T-helper 2 cell treated with Interferon-gamma antibody and Interleukin-4, amounts not matched to agents 100 ng/mL and 5 ng/mL, for 36 hours (primary cell): ENCODE measurements at places on chromosomes 5 and 9. TPM values are rescaled to one million over a fixed set of nuclear protein-coding genes. Genes with fewer than 3 reads are reported as not detected.

URM1 gene
- total RNA-seq = 76.9 and 77.9 TPM in 2 replicates

PCDHB13 gene
- total RNA-seq = not detected in 2 replicates

HTR4 gene
- total RNA-seq = not detected in 2 replicates

SMIM32 gene
- total RNA-seq = not detected in 2 replicates

UNC5A gene
- total RNA-seq = not detected in 2 replicates

PTPRD gene
- not detected in 2 replicates for total RNA-seq

ROR2 gene
- 0.09 and 0.18 TPM in 2 replicates for total RNA-seq

NFIB gene
- not detected in 2 replicates for total RNA-seq

IL13 gene
- 32.6 and 39.1 TPM in 2 replicates for total RNA-seq

TSLP gene
- not detected in 2 replicates for total RNA-seq

LRRC19 gene
- total RNA-seq = not detected in 2 replicates

GABRG2 gene
- 0.75 TPM in 1 of 2 replicates, not detected in the other for total RNA-seq

CARD9 gene
- total RNA-seq = 3.8 TPM in 2 replicates

NR5A1 gene
- not detected in 2 replicates for total RNA-seq

INSL4 gene
- total RNA-seq = not detected in 2 replicates

SNX24 gene
- 2.8 and 3.3 TPM in 2 replicates for total RNA-seq

PCDHGA5 gene
- 0.41 and 0.55 TPM in 2 replicates for total RNA-seq

SLC46A2 gene
- total RNA-seq = not detected in 2 replicates

PRSS3 gene
- total RNA-seq = 0.27 and 0.77 TPM in 2 replicates

RANBP3L gene
- total RNA-seq = not detected in 2 replicates

GZMA gene
- total RNA-seq = 738 and 757 TPM in 2 replicates

SLCO6A1 gene
- not detected in 2 replicates for total RNA-seq

C5orf58 gene
- total RNA-seq = not detected in 2 replicates

DDX4 gene
- total RNA-seq = 0.98 and 1.5 TPM in 2 replicates

FRMD3 gene
- 0.50 and 0.70 TPM in 2 replicates for total RNA-seq

PCDHGA2 gene
- 0.14 and 0.23 TPM in 2 replicates for total RNA-seq
